ENCODE measurements at places on chromosomes 11 and 22. TPM values are rescaled to one million over a fixed set of nuclear protein-coding genes. Genes with fewer than 3 reads are reported as not detected.
A peak's percentile ranks its signal among the peaks of the same experiment; 100 is the strongest.

ANAPC15 gene
- polyA plus RNA-seq = 79.1 TPM

OVCH2 gene
- not detected for polyA plus RNA-seq

AIFM3 gene
- polyA plus RNA-seq = 4.1 TPM

CCDC116 gene
- polyA plus RNA-seq = not detected

FADS3 gene
- polyA plus RNA-seq = 23.3 TPM

IFITM1 gene
- 79.9 TPM for polyA plus RNA-seq

CHEK1 gene
- 3.4 TPM for polyA plus RNA-seq

DNA sequence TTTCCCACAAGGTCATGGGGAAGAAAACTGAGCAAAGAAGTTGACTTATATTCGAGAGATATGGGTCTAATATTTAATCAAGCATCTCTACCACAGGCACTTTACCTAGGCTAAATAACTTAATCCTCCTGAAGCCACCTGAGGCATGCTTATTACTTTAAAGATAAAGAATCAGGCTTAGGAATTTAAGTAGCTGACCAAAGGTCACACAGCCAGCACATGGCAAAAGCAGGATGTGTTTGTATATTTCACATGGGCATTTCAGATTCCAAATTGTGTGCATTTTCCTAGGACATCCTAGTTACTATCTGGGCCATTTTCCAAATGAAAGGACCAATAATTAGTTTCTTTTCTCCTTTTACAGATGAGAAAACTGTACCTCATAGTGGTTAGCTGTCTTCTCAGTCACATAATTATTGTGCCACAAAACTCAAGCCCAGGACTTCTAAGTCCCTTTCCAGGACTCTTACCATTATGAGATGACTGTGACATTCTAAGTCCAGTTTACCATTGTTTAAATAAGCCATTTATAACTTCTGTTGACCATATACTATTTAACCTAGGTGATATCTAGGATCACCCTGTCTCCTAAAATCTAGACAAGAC lies 112.1 kb upstream of the ZC3H12C start:
- no peak for DNase-seq

GRCh38 chr11:134578807-134579723 lies 167.0 kb upstream of the B3GAT1 start:
- DNase-seq = no peak

DNA sequence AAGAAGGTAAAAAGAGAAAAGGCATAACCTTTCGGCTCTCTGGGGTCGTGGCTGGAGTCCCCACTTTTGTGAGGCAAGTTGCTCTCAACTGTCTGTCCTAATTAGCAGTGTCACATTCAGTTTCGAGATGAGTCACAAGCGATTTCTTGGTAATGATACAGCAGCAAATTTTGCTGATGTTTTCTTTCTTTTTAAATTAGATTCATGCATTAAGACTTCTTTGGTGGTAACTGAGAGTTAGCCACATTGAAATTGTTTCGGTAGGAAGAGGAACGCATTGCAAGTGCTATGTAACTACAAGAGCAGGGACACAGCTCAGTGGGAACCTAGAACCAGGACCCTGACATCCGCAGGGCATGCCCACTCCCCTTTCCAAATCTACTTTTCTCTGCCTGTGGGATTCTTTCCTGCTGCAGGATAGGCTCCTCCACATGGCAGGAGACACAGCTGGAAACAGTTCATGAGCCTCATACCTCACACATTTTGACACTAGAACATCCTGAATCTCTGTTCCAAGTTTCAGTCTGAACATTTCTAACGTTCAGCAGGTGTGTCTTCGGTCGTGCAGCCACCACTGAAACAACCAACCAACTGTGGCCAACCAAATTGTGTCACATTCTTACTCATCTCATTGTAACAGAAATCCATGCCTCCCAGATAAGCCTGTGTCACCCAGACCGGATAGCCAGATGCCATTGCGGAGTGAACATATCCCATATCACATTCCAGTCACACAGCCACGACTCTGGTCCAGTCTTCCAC lies 987.6 kb downstream of the NTM start:
- DNase-seq = no peak

DNA sequence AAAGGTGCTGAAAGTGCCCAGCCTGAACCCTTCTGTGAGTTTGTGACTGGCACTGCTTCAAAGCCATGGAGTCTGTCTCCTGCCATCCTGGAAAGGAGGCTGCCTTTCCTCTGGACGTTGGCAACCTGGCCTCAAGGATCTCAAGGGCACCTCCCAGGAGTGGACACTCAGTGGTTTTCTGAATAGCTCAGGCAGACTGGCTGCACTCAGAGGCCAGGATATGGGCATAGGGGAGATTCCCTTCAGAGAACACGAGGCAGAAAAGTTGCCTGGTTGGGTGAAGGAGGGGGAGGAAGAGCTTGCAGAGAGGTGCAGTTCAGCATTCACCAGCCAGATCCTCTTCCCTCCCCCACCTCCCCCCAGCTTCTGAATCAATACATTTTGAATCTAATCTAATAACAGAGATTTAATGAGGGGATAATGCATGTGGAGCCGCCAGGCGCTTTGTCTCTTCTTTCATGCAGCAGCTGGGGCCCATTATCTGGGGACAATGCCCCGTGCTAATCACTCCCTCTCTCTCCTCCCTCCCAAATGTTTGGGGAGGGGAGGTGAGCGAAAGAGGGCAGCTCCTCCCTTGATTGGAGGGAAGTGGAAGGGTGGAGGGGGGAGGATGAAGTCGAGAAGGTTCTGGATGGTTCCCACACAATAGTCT lies 17.7 kb downstream of the HTR3A start:
- no peak for DNase-seq

DNA sequence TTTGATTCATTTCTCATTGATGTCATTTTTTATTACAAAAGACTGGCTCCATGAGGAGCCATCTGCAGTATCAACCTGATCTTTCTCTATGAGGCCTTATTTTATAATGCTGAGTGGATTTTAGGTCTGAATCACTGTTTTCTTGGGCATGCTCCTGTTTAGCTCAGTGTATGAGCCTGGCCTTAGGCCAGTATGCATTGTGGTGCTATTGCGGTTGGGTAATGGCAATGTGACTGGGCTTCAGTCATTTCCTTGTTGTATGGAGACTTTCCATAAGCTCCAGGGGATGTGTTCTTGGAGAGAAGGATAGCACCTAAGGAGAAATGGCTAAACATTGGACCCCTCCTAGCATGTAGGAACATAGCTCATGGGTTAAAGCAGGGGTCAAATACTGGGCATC lies 293.2 kb downstream of the NELL1 start:
- no peak for DNase-seq

DNA sequence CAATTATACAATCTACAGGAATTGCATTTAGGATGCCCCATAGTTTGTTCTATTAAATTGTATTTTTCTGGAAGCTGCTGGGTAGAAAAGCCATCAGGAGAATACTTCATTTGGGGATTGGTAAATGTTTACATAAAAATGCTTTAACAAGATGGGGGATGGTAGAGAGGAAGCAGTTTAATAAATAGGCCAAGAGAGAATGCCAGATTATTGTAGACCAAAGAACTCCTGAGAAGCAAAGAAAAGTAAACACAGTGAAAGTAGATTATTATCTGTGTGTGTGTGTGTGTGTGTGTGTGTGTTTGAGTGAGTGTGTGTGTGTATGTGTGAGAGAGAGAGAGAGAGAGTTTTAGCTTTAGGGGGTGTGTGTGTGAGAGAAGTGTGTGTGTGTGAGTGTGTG lies 820.4 kb upstream of the CCDC90B start:
- DNase-seq = no peak

DNA sequence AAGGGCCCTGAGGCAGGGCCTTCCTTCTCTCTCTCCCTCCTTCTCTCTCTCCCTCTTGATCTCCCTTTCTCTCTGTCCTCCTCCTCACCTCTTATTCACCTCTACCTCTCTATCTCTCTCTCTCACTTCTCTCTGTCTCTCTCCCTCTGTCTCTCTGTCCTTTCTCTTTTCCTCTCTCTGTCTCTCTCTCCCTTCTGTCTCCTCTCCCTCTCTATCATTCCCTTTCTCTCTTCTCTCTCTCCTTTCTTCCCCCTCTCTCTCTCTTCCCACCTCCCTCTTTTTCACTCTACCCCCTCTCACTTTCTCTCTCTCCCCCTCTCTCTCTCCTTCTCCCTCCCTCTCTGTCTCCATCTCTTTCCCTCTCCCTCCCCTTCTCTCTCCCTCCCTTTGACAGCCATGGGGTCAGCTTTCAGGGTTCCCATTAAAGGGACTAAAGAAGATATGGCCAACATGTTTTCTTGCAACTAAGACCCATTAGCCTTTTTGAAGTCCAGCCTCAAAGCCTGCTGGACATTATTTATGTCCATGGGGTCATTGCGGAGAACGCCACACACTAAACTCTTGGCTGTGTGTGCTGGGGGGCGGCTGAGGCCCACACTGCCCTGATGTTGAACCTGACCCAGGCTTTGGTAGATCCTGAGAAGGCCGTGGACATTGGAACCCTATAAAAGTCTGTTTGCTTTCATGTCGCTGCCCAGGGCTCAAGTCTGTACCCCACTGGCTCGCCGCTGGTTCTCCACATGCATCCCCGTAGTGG lies 15.0 kb downstream of the ANO1 start:
- DNase-seq = peak; percentile 57

GRCh38 chr11:69106031-69106811 lies 49.5 kb upstream of the SMIM38 start:
- DNase-seq = peak; percentile 78

GRCh38 chr22:37849089-37849751 lies at the start of gene EIF3L:
Gene EIF3L, plus strand, starts transcription at chr22:37849419. Its CDS starts 31 bp downstream, at chr22:37849450.
- peak; percentile 97 for DNase-seq

GRCh38 chr22:17079572-17079971 lies 5.2 kb upstream of the IL17RA start:
- DNase-seq = no peak

- DNase-seq = no peak
Measured at GRCh38 chr11:35751664-35752061, 89.1 kb downstream of the TRIM44 start.

GRCh38 chr11:67268081-67268961 lies 2.0 kb downstream of the GRK2 start:
- DNase-seq = no peak

GRCh38 chr22:35384527-35384926 lies 3.6 kb downstream of the HMOX1 start:
- DNase-seq = no peak

GRCh38 chr11:19602406-19602805 lies 110.2 kb upstream of the NAV2 start:
- no peak for DNase-seq
